Mesothelial cell of epicardium (in vitro differentiated cells): ENCODE measurements at places on chromosomes 16 and 17. TPM values are rescaled to one million over a fixed set of nuclear protein-coding genes. Genes with fewer than 3 reads are reported as not detected.

GRCh38 chr16:59090541-59090940 lies 356.4 kb upstream of the GOT2 start:
- DNase-seq, result no peak

DNA sequence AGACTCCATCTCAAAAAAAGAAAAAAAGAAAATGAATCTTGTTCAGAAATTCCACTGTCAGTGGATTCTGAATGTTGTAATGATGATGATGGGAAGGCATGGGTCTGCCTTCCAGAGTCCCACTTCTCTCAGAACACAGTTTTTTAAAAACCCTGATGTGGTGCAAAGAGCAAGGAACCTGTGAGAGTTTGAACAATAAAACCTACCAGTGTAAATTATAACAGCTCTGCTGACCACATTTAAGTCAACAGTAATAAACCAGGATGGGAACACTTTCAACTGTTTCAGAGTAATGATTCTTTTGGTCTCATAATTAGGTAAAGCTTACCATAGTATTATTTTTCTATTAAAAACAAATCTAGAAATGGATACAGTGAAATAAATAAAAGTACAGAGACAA lies 99.0 kb downstream of the MYO1D start:
- DNase-seq, result no peak

- no peak for DNase-seq
Observed at GRCh38 chr16:87607871-87608270, 5.6 kb downstream of the JPH3 start.

- no peak for DNase-seq
Observed at GRCh38 chr17:21318439-21318838, 33.9 kb downstream of the MAP2K3 start.

DNA sequence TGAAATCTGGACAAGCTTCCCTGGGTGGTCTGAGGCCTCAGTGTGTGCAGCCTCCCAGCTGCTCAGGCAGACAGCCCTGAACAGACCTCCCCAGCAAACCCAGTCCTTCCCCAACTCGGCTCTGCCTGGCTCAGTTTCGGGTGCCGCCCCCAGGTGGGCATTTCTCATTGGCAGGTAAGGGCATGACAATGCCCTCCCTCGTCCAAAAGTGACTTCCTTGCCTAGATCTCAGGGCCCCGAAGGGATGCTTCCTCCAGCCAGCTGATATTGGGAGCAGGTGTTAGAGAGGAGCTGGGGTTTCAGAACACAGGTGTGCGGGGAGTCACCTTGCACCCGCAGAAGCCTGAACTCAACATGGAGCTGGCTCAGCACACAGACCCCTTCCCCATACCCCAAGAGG lies 3.8 kb upstream of the PPL start:
- no peak for DNase-seq

- DNase-seq, result no peak
Observed at GRCh38 chr17:13365331-13365730, 236.4 kb downstream of the HS3ST3A1 start.

GRCh38 chr16:27313422-27314160 lies at the start of gene IL4R:
Gene IL4R (plus strand): TSS chr16:27313974. CDS start chr16:27340204, 26,230 bp downstream.
- no peak for DNase-seq

DNA sequence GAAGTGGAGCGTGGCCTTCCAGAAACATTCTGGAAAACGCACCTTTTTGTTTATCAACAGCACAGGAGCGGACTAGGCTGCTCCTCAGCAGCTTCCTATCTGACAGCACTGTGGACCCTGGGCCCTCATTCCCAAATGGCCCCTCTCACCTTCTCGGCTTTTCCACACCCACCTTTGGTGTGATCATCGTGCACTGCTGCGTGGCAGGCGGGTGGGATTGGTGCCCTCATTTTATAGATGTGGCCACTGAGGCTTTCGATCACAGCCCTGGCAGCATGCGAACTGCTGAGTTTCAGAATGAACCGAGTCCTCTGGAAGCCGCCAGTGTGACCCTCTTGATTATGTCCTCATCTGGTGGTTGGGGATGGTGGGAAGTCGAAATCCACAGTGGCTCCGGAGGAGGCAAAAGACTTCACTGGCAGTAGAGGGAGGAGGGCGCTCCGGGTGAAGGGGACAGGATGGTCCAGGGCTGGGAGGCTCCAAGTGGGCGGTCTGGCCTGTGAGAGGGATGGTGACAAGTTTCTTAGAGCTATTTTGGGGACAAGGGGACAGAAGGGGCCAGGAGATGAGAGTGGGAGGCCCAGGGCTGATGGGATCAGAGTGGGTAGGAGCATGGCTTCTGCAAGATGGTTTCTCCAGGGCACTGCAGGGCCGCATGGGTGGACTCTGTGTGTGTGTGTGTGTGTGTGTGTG lies 49.5 kb downstream of the NKD1 start:
- DNase-seq, result no peak

- DNase-seq, result no peak
Observed at GRCh38 chr17:4945176-4945943, 3.0 kb downstream of the PFN1 start.

DNA sequence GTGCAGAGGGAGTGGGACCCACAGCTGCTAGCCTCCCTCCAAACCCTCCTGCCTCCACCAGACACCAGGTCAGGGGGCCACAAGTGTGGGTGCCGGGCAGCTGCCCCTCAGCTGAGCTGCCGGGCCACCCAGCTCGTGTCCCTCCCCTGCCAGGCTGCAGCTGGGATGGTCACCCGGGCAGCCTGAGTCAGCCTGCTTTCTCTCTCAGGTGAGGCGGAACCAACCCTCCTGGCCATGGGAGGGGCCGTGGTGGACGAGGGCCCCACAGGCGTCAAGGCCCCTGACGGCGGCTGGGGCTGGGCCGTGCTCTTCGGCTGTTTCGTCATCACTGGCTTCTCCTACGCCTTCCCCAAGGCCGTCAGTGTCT lies 6.9 kb downstream of the SLC16A3 start:
- no peak for DNase-seq

- no peak for DNase-seq
Observed at GRCh38 chr17:51000835-51001638, 119.6 kb downstream of the SPAG9 start.

- DNase-seq, result no peak
Observed at GRCh38 chr17:57602896-57603295, 142.2 kb downstream of the CCDC182 start.

GRCh38 chr16:14438256-14438655 lies 191.8 kb downstream of the PARN start:
- DNase-seq, result no peak

GRCh38 chr16:74607310-74607961 lies 522 bp upstream of the GLG1 start:
- DNase-seq, result no peak

DHRS7C gene
- not detected in 3 replicates for total RNA-seq

ABCA9 gene
- total RNA-seq, result 0.86 to 1.5 TPM (median 1.3 TPM) in 3 replicates

ZP2 gene
- not detected in 3 replicates for total RNA-seq

CNEP1R1 gene
- 21.4 to 24.3 TPM (median 22.3 TPM) in 3 replicates for total RNA-seq

TBC1D28 gene
- total RNA-seq, result 0.18 to 0.52 TPM (median 0.45 TPM) in 3 replicates

RASD1 gene
- total RNA-seq, result 1.9 to 2.8 TPM (median 2.1 TPM) in 3 replicates

PRR35 gene
- total RNA-seq, result 0.25 TPM in 1 of 3 replicates, not detected in the others

TNFRSF17 gene
- not detected in 3 replicates for total RNA-seq

KRTAP17-1 gene
- not detected in 3 replicates for total RNA-seq

NPIPB6 gene
- total RNA-seq, result 6.6 to 8.7 TPM (median 8.2 TPM) in 3 replicates
